HEK293T (cell line): ENCODE measurements at places on chromosomes 2 and 18.
A peak's percentile ranks its signal among the peaks of the same experiment; 100 is the strongest.

GRCh38 chr18:47809420-47809819 lies 121.0 kb downstream of the SMAD2 start:
- DNase-seq, result no peak

- DNase-seq, result no peak
These were observed 223.1 kb upstream of the SP5 start for GRCh38 chr2:170492010-170492409.

GRCh38 chr18:23302851-23303527 lies 150.1 kb upstream of the RIOK3 start:
- no peak for DNase-seq

GRCh38 chr2:240846873-240847595 lies 21.6 kb upstream of the AGXT start:
- no peak for DNase-seq

DNA sequence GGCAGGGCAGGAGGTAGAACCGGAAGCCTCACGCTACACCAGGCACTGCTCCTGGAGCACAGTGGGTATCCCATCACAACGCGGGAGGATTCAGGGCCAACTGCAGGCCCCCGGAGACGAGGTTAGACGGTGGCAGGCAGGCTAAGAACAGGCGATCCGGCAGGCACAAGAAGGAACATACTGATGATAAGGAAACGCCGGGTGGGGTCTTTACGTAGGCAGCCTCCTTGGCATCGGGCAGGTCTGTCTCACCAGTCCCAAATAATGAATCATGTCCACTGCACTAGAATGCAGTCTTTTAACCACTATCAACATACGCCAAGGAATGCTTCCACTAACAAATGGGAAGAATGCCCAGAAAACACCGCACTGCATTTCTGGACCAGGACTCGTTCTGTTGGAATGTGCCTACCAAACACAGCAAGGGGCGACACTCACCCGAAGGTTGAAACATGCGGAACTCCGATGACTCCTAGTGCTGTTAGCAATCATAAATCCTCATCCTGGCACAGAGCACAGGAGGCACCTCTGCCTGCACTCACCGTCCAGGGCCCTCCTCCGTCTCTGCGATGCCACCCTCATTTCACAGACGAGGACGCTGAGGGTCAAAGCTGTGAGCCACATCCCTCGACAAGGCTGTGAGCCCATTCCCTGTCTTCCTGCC lies 35.2 kb downstream of the ZNF516 start:
- no peak for DNase-seq

DNA sequence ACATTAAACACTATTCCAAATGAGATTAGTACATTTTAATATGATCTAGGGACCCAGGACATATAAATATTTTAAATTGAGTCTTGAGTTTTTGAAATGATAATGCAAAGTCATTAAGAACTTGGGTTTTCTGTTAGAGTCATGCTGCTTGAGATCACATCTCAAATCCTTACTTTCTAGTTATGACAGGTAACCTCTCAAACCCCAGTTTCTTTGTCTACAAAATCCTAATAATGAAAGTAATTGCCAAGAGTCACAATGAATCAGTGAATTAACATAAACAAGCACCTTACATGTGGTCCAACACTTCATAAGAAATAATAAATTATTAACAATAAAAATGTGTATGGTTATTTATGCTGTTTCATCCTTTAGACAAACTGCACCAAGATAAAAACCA lies 607.6 kb downstream of the LRP1B start:
- no peak for DNase-seq

DNA sequence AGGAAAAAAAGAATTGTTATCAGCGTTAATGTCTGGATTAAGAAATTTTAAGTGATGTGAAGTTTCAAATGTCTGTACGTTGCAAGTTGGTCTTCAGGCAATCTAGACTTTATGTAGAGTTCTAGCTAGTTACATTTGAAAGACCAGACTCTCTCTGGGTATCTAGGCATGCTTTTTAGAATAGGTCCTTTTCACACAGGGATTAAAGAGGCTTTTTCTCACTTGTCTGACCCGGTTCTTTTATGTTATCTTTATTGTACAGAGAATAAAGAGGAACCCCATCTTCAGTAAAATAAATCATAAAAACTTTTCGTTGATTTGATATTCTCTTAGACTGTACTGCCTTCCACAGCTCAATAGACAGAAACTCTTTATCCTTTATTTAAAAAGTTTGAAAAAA lies 8.5 kb upstream of the EML6 start:
- no peak for DNase-seq

DNA sequence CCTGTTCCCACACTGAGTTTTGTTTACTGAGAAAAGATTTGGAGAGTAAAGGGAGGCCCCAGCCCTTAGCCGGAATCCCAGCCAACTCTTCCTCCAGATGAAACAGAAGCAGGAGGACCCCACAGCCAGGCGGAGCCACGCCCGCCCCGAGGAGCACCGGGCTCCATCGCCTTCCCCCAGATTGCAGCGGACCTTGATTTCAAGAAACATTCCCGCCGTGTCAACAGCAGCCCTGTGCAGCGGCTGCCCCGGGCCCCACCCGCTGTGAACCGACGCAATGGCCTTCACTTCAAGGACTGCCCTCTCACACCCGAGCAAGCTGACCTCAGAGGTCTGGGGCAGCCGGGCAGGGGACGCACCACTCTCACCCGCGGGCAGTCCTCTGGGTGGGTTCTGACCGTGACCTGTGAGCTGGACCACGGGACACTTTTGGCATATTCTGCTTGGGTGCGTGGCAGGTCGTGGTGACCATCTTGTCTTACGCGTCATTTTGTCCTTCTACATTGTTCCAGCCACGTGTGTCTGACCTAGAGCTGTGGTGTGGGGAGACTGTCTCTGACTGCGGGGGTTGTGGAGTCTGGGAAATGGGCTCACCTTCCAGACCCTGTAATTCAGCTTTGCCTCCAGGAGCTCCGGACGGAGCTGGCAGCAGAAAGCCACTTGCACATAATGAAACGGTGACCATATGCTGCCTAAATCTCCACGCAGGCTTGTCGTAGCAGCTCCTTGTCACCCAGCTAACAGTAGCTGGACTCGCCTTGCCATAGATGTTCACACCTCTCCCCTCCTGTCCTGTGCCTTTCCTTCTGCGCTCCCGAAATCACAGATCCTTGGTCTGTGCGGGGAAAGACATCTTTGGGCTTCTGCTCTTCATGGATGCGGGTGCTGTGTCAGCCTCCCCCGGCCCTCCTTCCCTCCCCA lies 32.0 kb upstream of the INHBB start:
- DNase-seq, result no peak

GRCh38 chr18:57649556-57650500 lies 28.2 kb upstream of the NARS1 start:
- no peak for DNase-seq

DNA sequence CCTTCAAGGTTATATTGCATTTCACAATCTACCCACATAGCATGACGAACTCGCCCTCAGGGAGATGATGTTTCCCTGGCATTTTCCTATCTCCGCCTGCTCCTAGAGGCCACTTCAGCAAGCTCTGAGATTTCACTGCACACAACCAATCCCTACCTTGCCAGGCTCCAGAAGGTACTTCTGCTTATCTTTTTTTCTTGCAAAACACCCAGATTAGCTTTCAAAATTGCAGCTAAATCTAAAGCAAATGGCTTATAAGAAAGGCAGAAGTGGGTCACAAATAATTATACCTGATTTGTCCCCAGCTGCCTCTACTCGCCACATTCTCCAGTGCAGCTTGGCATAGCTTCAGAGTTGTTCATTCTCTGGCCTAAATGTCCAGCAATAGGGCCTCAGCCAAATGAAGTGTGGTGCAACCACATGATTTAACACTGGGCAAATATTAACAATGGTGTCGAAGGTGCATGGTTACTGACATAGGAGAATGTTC lies 32.4 kb upstream of the MRPL19 start:
- DNase-seq, result no peak

GRCh38 chr2:27067385-27067784 lies 4.1 kb downstream of the OST4 start:
- no peak for DNase-seq

GRCh38 chr2:219122202-219122980 lies 38.2 kb downstream of the NHEJ1 start:
- no peak for DNase-seq

DNA sequence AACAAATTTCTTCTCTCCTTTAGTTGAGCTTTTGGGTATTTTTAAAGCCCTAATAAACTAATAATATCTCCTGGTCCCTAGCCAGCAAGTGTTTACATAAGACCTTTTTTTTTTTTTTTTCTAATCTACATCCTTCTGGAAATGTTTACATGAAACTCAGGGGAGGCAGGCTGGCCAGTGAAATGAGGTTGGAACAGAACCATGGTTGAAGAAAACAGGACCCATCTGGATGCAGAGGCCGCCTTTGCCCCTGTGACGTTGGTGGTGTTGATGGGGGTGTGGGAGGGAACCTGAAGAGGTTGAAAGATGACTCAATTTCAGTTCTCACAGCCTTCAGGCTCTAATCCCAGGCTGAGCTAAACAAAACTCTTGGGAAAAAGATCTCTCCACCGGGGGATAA lies 118.5 kb downstream of the NRP2 start:
- no peak for DNase-seq

GRCh38 chr2:217065695-217066405 lies 206.0 kb upstream of the TNP1 start:
- DNase-seq, result no peak

- DNase-seq, result peak; percentile 39
These were observed 40.7 kb upstream of the C2orf66 start for GRCh38 chr2:196849895-196850294.

- DNase-seq, result no peak
These were observed 6.8 kb upstream of the TAF1B start for GRCh38 chr2:9836517-9836916.

GRCh38 chr2:31933066-31933465 lies 77.7 kb downstream of the MEMO1 start:
- no peak for DNase-seq

- no peak for DNase-seq
These were observed 5.7 kb upstream of the ACADL start for GRCh38 chr2:210230984-210231383.

GRCh38 chr2:15832849-15833680 lies 107.3 kb upstream of the MYCN start:
- no peak for DNase-seq

GRCh38 chr2:67466734-67467133 lies 69.6 kb downstream of the ETAA1 start:
- no peak for DNase-seq

DNA sequence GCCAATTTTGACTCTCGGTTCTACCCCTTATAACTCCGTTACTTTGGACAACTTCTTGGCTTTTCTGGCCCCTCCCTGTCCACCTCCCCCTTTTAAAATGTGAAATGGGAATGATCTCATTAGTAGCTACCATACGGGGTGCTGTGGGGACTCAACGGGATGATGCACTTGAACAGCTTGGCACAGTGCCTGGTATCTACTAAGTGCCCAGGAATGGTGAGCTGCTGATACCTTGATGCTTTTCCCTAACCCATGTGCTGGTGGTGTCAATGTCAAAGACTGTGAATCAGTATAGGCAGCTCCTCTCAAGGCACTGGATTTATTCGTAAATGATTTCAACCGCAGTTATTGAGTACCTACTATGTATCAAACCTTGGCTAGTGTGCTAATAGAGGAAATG lies 204.2 kb downstream of the LOXHD1 start:
- DNase-seq, result no peak

DNA sequence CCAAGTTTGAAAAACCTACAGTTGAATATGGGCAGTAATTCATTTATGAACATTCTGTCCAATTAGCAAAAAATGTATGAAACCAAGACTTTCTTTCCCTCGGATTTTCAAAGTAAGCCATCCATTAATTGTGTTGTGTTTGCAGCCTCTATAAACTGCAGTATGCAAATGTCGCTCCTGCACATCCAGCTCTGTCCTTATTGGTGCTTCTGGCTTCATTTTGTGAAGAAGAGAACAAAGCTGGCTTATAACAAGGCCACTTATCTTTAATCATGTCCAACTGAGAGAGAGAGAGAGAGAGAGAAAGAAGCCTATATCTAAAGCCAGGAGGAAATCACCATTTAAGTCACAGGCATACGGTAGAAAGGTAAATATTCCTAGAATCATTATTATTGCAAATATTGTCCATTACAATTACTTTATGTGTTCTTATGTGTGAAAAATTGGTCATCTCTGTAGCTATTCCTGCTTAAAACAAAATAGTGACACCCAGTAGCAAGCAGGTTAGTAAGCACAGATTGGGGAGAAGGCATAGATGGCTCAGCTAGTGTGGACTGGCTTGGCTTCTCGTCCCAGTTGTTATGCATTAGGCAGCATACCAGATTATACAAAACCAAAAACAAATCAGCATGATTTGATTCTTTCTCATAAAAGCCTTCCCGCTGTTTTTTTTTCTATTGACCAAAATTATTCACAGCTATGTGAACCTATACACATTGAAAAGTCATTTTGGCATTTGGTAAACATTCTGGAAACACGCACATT lies 726.4 kb upstream of the SOX11 start:
- DNase-seq, result no peak

DNA sequence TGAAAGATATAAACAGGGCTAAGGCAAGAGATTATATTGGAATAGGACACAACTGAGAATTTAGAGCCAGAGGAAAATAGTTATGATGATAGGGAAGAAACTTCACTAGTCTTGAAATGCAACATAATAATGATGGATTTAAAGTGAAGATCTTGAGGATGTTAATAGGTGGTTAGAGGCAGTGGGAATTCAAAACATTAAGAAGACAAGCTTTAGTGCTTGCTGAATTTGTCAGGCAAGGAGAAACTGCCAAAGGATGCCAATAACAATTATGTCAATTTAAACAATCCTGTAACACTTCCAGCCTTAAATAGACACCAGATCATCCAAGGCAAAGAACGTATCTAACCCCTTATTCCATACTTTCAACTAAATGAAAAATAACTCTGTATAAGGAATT lies 330.1 kb downstream of the ERBB4 start:
- DNase-seq, result no peak

GRCh38 chr2:158004126-158004764 lies 97.4 kb upstream of the UPP2 start:
- DNase-seq, result no peak

DNA sequence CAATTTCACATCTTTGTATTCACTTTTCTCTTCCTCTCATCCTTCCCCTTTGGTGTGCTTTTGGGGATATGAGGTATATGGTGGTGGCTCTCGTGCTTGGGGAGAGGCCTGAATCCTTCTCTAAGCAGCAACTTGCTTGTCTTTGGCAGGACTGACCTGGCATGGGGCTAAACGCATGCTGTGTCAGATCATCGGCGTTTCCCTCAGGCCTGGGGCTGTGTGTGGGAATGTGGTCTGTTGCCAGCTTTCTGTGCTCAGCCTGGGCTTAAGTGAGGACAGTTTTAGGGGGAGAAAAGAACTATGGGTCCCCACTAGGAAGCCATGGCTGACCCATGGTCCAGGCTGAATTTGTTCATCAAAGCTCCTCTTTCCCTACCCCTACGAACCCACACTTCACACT lies 60.7 kb downstream of the TET3 start:
- no peak for DNase-seq

DNA sequence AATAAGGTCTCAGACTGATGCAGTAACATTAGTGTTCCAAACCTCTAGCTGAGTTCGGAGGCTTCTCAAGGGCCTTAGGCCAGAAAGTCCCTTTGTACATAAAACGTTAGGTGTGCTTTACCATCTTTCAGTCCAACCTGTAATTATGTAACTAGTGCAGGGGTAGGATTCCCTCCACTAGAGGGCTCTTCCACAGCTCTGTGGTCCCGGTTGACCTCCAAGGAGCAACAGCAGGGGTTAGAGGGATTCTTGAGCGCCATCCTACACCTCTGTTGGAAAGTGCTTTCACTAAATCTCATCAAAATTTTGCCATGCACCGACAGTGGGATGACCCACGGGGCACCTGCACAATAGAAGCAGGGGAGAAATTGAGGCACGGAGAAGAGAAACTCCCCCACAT lies 155.8 kb upstream of the LRP1B start:
- peak; percentile 64 for DNase-seq

GRCh38 chr2:56831780-56832179 lies 648.0 kb downstream of the CCDC85A start:
- DNase-seq, result no peak
